ENCODE measurements at places on chromosomes 13 and 19.

GRCh38 chr13:52371736-52372247, 34.2 kb downstream of the THSD1 start:
- no peak for DNase-seq

- DNase-seq: no peak
These were observed 97.2 kb downstream of the SUCLA2 start for GRCh38 chr13:47903836-47904235.

DNA sequence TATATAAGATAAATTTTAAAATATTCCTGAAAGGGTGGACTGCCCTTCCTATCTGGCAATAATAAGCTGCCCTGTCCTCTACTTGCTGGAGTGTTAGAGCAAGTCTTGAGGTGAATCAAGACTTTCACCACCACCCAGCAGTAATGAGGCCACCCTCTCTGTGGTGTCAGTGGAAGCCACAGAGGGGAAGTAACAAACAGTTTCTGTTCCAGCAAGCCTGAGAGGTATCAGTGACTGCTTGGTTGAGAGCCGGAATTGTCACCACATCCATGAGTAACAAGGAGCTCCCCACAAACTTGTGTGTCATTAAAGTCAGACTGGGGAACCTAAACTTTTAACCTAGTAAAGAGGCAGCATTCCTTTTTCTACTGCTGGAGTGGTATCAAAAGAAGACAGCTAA, 532.7 kb upstream of the SPRY2 start:
- no peak for DNase-seq

DNA sequence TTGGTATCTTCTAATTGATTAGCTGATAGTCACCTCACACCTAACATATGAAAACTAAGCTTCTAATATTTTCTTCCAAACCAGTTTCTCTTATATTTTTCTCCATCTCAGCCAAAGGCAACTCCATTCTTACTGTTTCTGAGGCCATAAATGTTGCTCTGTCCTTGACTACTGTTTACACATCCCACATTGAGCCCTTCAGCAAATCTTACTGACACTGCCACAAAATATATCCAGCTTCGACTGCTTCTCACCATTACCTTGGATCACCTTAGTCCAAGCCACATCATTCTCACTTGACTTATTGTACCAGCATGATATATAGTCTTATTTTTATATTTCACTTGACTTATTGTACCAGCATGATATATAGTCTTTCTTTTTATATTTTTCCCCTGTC, 121.6 kb downstream of the MAB21L1 start:
- DNase-seq: no peak

GRCh38 chr13:80214050-80214449, 126.9 kb downstream of the SPRY2 start:
- no peak for DNase-seq

DNA sequence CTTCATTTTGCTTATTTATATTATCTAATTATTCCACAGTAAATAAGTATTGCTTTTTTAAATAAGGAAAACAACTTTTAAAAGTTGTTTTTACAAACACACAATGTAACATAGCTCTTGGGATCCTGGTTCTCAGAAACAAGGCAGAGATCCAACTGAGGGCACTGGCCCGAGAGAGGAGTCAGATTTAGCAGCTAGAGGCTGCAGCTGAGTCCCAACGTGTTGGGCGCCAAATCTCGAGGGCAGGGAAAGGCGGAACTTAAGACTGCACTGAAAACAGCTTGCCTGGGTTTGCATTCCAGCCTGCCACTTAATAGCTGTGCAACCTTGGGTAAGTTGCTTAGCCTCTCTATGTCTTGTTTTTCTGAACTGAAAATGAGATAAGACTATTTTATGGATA, 16.4 kb upstream of the WASF3 start:
- DNase-seq: no peak

GRCh38 chr19:53157626-53158025, 1.2 kb downstream of the ZNF347 start:
- DNase-seq: no peak

DNA sequence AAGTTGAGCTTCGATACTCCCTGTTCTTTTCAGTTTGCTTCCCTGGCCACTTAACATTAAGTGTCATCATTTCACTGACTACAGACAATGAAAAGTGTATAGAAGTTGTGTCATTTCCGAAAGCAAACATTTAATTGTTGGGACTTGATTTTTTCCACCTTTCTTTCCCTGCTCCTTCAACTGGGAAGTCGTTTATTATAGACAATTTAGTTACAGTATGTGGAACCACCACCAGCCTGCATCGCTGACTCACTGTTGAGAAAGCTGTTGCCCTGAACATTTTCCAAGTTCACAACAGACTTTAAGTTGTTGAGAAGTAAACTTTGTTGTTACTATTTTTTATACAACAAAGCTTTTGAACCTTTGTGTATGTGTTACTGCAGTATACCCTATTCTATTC, 788.4 kb upstream of the PRR20A start:
- DNase-seq: no peak

DNA sequence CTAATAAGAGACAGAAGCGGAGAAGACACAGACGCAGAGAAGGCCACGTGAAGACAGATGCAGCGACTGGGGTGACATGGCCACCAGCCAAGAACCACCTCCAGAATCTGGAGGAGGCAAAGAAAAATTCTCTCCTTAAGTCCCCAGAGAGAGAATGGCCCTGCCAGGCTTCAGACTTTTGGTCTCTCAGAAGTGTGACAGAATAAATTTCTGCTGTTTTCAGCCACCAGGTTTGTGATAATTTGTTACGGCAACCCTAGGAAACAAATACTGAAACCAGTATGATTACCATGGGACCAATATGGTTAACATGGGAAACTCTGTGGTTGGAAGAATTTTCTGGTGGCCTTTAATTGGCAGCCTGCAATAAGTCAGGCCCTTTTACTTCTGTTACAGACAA, 63.9 kb upstream of the DOCK9 start:
- no peak for DNase-seq

- DNase-seq: no peak
These were observed 1541.8 kb downstream of the EFNB2 start for GRCh38 chr13:104993708-104994107.

DNA sequence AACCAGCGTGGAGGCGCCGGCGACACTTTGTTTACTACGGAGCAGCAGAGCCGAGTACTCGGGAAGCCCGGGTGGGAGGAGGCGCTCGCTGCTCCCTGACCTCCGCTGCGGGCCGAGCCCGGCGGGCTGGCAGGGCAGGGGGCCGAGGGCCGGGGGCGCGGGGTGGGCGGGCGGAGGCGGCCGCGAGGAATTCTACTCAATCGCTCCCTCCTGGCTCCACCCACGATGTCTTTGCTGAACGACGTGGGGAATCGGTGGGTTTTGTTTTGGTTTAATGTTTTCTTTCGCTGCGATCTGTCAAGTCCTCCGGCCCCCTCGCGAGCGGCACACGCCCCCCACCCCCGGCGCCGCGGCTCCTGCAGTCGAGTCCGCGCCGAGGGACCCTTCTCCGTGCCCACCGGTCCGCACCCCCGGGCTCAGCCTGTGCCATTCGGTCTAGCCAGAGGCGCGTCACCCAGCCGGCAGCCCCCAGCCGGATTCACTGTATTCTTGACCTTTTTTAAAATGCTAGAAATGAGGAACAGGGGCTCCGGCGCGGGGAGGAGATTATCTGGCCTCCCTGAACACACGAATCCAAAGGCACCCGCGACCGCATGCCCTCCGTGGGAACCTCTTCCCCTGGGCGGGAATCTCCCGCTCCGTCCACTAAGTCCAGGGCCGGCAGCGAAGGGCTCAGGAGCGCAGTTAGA, 636 bp upstream of the FOXO1 start:
- DNase-seq: peak; percentile 79

DNA sequence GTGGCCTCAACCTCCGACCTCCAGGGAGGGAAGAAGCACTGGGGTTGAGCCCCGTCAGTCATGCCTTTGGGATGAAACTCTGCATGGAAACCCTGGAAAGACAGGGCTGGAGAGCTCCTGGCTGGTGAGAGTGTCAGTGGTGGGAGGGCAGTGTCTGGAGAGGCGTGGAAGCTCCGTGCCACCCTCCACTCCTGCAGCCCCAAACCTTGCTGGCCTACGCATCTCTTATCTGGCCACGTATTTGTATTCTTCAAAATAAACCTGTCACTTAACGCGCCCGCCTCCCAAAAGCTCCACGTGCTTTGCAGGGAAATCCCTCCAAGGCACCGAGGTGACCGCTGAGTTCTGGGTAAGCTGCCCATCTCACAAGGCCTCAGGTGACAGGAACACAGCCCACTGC, 84.3 kb downstream of the TEX29 start:
- DNase-seq: no peak

Data from sciatic nerve (tissue), 2 donors.